ENCODE measurements at places on chromosomes 5 and 9. TPM values are rescaled to one million over a fixed set of nuclear protein-coding genes. Genes with fewer than 3 reads are reported as not detected.

- no peaks in the 10 kb centered on the region for H3K36me3 ChIP-seq
- no peak overlapping the region for H3K4me3 ChIP-seq
- H3K27ac ChIP-seq, result no peak overlapping the region
Measured at GRCh38 chr5:10663489-10664179, 97.4 kb downstream of the DAP start.

DNA sequence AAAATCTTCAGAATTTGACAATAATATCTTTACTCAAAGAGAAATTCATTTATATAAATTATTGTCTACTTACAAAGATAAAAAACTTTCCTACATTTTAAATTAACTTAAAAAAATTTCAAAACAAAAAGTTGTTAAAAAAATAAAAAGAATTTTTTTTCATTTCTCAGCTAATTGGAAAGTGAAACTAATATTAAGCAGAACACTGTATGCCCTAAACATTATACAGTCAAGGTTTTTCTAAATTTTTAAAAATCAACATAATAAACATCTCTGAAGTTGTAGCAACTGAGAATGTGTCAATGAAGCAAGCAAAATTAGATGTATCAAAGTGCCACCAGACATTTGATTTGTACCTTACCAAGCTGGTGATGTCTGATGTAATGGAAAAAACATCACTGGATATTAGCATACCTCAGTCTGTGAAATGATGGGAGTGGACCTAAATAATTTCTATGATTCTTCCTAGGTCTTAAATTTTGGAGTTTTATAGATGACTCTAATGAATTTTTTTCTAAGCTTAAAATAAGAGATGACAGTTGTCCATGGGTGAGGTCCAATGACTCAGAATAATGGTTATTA is 290.1 kb downstream of the ADAMTS6 start:
- H3K4me1 ChIP-seq, result no peaks in the 10 kb centered on the region
- no peak overlapping the region for H3K4me3 ChIP-seq
- no peak overlapping the region for H3K27ac ChIP-seq
- H3K27me3 ChIP-seq, result no peaks in the 10 kb centered on the region

GRCh38 chr9:86406366-86406765 is 52.2 kb upstream of the TUT7 start:
- no peak for DNase-seq
- no peaks in the 10 kb centered on the region for H3K27me3 ChIP-seq
- peaks cover 8% of the 10 kb centered on the region for H3K4me1 ChIP-seq
- no peak overlapping the region for H3K27ac ChIP-seq

The FCHO2 gene
- 8.3 TPM for polyA plus RNA-seq
